Stimulated activated CD4-positive, alpha-beta T cell treated with anti-CD3 and anti-CD28 coated beads, Interleukin-2, amount 100 ng/mL, for 24 hours (primary cell): ENCODE measurements at places on chromosomes 7 and 10.

DNA sequence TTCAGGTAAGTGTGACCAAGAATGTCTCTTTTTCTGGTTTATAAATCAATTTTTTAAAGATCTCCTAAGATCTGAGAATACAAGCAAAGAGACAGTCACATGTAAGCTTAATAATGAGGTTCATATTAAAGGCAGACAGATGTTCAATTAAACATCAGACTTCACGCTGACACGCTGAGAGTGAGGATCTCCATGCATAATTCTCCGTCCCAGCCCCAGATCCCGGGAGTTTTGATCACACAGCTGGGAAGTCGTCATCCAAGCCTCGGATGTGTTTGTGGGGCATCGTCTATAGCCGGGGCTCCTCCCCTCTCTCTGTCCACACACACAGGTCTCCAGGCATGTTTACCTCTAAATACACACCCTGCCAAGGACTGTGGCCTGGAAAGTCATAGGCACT, 223.2 kb downstream of the PTPRN2 start:
- no peak for DNase-seq

DNA sequence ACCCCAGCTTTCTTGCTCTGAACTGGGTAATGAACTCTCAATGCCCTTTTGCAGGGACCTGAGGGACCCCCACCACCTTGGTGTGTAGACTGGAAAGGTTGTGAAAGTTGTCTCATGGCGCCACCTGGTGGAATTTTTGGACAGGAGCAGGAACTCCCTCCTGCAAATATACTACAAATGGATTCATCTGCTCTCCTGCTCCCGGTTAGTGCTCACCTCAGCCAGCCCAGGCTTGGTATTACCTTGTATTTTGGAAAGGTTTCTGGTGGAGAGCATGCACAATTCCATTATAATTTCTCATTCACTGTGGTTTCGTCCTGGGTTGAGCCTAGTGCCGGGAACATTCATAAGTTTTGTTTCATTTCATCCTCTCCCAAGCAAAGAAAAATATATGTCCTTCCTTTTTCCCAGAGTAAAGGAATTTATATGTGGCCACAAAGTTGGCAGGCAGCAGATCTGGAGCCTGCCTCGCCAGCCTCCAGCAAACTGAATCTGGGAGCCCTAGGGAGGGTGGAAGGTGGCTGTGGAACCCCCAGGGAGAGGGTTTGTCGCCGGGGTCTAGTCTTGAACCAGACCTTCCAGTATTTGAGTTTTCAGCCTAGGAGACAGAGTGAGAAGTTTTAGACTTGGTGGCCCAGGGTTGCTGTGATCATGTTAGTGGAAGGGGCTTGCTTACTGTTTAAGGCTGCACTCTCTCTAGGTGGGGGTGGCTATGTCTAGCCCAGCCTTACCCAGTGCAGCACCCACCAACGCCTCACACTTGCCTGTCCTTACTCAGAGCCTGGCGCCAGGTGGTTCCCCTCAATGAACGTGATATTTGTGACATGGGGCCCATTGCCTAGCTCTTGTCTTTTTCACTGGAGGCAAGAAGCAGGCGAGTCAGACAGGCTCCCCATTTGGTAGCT, 9.5 kb downstream of the FAM241B start:
- DNase-seq, result peak; percentile 69

GRCh38 chr7:99040104-99040958, 103.6 kb downstream of the SMURF1 start:
- peak; percentile 63 for DNase-seq

DNA sequence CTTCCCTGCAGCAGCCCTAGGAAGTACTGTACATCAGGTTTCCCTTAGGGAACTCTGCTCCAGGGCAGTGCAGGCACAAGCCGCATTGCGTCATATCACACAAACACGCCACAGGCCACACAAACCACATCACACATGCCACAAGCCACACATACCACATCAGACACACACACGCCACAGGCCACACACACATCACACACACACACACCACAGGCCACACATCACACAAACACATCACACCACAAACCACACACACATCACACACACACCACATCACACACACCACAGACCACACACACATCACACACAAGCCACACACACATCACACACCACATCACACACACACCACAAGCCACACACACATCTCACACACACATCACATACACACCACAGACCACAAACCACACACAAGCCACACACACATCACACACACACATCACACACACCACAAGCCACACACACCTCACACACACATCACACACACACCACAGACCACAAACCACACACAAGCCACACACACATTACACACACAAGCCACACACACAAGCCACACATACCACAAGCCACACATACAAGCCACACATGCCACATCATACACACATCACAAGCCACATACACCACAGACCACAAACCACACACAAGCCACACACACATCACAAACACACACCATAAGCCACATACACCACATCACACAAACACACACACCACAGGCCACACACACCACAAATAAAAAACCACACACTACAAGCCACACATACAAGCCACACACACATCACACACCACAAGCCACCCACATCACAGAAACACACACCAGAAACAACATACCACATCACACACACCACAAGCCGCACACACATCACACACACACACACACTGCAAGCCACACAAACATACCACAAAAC, 53.4 kb downstream of the TMEM209 start:
- DNase-seq, result peak; percentile 35

DNA sequence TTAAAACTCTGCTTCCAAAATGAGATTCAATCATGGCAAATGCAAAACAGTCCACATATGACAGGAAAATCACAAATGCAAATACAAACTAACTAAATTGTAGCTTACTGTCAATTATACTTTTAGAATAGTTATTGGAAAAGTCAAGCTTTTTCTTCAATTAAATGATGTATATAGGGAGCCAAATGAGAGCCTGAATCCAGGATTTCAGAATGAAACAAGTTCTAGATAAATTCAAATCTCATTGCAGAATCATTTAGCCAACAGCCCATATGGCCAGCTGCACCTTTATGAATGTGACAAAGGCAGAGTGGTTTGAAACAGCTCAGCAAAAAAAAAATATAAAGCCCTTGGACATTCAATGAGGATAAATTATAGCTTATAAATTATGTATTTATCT, 82.2 kb upstream of the SCIN start:
- DNase-seq, result no peak

GRCh38 chr10:71438761-71439160, 42.0 kb downstream of the CDH23 start:
- no peak for DNase-seq

- DNase-seq, result no peak
Observed at GRCh38 chr10:115956225-115957011, 316.6 kb downstream of the GFRA1 start.

GRCh38 chr7:93185303-93186027, 37.3 kb upstream of the SAMD9L start:
- DNase-seq, result no peak

DNA sequence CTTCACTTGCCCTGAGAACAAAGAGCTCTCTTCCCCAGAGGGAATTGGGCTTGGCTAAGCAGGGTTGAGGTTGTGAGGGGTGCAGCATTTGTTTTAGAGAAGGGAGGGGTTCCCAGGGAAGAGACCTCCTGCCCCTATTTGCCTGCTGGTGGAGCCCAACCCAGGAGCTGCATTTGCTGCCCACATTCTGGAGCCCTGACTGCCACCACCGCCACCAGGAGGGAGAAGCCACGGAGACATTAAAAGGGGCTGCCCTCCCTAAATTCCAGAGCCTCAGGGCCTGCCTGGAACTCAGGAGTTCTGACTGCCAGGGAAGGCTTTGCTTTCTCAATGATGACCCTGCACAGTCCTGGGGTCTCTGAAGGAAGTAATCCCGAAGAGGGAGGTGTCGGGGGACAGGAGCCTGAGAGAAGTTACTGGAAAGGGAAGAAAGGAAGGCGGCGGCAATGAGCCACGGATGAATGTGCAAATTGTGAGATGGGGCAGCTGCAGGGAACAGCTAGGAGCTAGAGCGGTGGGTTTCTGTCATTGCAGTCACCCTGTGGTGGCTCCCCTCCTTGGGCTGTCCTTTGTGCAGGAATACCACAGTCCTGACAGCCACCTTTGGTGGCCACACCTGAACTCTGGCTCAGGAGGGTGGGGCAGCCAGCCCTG, 51.3 kb downstream of the NEURL1 start:
- no peak for DNase-seq

DNA sequence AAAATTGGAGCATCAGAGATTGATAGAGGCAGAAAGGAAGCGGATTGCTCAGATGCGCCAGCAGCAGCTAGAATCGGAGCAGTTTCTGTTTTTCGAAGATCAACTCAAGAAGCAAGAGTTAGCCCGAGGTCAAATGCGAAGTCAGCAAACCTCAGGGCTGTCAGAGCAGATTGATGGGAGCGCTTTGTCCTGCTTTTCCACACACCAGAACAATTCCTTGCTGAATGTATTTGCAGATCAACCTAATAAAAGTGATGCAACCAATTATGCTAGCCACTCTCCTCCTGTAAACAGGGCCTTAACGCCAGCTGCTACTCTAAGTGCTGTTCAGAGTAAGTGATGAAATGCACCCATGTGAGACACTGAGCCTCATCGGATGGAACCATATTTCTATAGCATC, 33.1 kb downstream of the STAMBPL1 start:
- no peak for DNase-seq

DNA sequence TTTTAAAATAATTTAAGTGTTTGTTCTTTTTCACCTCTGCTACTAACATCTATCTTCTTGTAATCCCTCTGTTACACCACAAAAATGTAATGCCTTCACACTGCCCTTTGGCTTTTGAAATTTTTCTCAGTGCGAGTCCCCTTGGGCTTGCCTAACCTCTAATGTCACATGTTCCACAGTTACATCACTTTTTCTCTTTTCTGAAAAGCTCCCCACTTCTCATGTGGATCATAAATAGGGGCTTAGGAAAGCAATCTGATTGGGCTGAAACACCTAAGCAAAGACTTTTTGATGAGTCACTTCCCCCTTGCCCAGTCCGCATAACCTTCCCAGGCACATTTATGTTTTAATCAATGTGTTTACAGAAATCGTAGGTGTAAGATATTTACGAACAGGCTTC, 288.2 kb downstream of the IPMK start:
- no peak for DNase-seq

- no peak for DNase-seq
Observed at GRCh38 chr7:154857240-154857639, 145.7 kb downstream of the PAXIP1 start.

- DNase-seq, result no peak
Observed at GRCh38 chr7:78383096-78383880, 584.7 kb downstream of the PHTF2 start.

- no peak for DNase-seq
Observed at GRCh38 chr10:103231047-103231551, 14.6 kb upstream of the RPEL1 start.

GRCh38 chr7:17939211-17939605, 1.1 kb downstream of the SNX13 start:
- no peak for DNase-seq

GRCh38 chr10:75197906-75198305, 12.7 kb upstream of the VDAC2 start:
- no peak for DNase-seq
